ENCODE measurements at places on chromosomes 4 and X.

- no peak for DNase-seq
Measured at GRCh38 chrX:43003939-43004338, 226.0 kb upstream of the PPP1R2C start.

DNA sequence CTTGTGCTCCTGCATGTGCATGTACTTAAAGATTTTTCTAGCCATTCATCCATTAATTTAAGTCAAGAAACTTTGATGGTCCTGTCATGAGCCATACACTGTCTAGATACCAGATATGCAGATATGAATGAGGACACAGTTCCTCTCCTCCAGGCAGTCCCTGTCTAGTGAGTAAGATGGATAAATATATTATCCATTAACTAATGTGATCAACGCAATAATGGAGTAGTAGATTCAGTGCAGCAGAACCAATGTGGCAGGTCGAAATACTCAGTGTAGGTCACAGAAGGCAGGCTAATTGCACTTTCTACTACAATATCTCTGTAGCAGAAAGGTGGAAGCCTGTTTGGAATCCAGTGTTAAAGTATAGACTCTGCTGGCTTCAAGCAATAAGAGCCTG is 112.5 kb downstream of the PCDH7 start:
- no peak for DNase-seq

- no peak for DNase-seq
Measured at GRCh38 chrX:39759526-39760224, 338.1 kb downstream of the BCOR start.

GRCh38 chrX:15718283-15718970 is 19.6 kb upstream of the CA5B start:
- no peak for DNase-seq

DNA sequence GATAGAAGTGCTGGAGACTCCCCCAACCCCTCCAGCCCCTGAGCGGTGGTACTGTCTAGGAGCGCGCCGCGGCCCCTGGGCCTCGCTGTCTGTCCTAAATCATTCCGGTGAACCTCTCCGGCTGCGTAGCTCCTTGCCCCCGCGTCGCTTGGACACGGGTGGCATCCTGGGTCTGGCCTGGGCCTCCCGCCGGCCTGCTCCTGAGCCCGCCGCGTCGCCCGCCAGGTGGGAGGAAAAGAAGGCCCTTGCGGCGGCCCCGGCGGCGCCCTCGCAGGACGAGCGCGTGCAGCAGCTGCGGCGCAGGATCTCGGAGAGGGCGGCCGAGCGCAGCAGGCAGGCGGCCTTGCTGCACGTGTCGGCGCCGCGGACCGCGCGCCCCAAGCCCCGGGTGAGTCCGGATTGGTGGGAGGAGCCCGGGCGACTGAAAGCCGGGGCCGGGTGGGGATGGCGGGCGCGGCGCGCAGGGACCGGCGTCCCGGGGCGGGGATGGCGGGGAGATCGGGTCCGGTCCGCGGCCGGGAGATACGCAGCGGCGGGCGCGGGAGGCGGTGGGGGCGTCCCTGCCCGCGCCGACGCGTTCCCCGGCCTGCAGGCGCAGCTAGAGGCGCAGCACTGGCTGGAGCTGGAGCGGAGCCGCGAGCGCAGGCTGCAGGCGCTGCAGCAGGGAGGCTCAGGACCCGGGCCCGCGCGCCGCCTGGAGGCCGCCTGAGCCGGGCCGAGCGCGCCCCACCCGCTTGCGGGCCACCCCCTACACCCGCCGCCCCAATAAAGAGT is 6.5 kb upstream of the RNF4 start:
- no peak for DNase-seq

DNA sequence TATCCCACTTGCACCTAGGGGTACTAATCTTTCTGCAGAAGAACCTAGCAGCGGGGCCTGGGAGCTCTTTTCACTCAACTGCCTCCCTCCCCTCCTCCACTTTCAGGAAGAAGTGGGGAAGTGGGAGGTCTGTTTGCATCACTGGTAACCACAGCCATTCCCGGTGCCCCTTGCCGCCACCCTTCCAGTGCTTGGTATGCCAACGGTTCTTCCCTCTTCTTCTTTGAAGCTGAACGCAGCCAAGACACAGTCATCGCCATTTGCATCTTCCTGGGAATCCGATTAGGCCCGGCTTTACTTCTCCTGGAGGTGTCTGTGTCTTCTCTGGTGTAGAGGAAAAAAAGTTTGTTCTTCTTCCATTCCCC is 47.2 kb upstream of the RBPJ start:
- no peak for DNase-seq
